Posterior cingulate gyrus (tissue), 11 donors: ENCODE measurements at places on chromosomes 12 and 14.

- no peak for DNase-seq
Measured at GRCh38 chr14:59017285-59017965, 171.0 kb upstream of the DAAM1 start.

- DNase-seq = no peak
Measured at GRCh38 chr12:3295646-3296408, 195.2 kb upstream of the PRMT8 start.

- no peak for DNase-seq
Measured at GRCh38 chr14:33134975-33135374, 196.3 kb downstream of the NPAS3 start.

DNA sequence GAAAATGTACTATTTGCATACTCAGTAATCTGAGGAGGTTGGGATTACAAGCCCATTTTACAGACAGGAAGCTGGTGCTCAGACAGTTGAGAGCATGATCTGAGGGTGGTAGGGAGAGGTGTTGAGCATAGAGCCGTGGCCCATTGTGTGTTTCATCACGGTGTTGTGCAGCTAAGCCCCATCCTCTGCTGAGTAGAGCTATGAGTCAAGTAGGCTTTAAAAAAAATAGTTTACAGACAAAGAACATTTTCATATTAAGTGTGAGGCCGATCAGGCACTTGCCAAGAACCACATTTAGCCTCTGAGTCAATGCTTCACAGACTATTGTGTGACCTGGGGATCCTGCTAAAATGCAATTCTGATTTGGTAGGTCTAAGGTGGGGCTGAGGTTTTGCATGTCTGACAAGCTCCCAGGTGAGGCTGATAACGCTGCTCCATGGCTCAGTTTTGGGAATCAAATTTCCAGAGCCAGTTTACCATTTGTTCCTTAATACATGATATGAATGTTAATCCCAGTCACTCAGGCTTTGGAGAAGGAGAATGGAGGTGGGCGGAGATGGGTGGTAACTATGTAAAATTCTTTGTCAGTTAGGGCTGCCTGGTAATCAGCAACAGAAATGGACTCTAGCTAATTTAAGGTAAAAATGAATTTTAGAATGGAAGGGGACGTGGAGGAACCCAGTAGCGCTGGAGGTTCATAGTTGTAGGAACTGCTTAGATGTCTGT lies 22.2 kb downstream of the ZNF664 start:
- no peak for DNase-seq

- DNase-seq = peak; percentile 89
Measured at GRCh38 chr12:53047221-53048032, 2.4 kb upstream of the TNS2 start.
